Activated T-helper 1 cell treated with anti-CD3 and anti-CD28 coated beads, Interleukin-2, amount 50 U/mL, for 16 hours (primary cell): ENCODE measurements at places on chromosomes 1 and 21.

- DNase-seq = no peak
Observed at GRCh38 chr1:59596432-59596831, 218.3 kb upstream of the HOOK1 start.

DNA sequence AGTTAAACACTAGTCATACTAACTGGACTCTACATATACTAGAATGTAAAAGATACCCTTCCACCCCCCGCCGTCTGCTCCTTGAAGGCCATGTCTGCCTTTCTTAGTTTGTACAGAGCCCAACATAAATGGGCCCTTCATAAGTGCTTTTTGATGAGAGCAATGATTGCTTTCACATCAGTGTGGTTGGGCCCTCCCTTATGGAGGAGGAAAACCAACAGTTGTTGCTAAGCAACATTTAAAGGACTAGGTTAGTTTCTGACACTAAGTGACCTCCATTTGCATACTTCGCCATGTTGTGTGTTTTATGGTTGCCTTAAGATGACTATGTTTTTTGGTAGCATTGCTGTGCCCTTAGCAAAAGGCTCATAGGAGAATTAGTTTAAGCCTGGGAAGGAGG is 182.0 kb upstream of the SGIP1 start:
- DNase-seq = no peak

GRCh38 chr1:100459358-100460114 is 78.4 kb upstream of the GPR88 start:
- peak; percentile 45 for DNase-seq

DNA sequence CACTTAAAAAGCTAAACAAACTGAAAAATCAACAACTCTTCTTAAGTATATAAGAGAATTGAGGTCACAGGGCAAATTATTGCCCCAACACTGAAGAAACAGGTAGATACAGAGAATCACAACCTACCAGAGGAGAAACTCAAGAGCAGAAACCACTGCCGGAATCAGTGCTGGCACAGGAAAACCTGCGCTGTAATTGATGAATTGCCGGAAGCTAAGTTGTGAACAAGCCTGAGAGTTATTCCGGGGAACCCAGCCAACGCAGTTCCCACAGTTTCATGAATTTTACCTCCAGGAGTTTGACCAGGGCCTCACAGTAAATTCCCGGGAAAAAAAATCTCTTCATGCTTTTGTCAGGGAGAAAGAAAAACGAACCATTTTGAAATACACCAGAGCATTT is 657.1 kb upstream of the BRINP3 start:
- no peak for DNase-seq

DNA sequence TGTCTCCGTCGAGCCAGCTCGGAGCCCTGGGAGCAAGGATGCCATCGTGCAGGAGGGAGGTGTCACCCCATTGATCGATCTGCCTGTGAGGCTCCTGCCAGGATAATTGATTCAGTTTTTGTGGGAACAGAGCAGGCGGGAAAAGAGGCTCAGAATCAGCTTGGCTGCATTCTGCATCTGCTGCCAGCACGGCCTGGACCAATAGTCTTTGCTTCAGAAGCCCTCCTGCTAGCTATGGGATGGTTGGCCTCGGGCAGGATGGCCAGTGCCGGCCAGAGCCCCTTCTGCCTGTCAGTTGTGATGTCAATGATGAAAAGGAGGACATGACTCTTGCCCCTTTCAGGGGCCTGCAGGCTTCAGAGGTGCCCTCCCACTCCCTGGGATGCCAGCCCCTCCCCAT is 39.6 kb downstream of the PTPRF start:
- DNase-seq = no peak

GRCh38 chr1:43043695-43044094 is 85.0 kb upstream of the SLC2A1 start:
- DNase-seq = no peak

DNA sequence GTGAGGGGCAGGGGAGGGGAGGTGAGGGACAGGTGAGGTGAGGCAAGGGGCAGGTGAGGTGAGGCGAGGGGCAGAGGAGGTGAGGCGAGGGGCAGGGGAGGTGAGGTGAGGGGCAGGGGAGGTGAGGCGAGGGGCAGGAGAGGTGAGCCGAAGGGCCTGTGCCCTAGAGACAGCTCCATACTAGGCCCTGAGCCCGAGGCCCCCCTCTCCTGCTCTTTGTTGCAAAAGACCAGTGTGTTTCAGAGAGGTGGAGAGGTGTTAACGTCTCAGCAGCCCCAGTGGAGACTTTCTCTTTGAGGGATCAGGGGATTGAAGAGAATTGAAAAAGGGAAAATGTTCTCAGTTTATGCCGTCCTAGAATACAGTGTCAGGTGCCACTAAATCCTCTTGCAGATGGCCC is 44.2 kb downstream of the EPHB2 start:
- DNase-seq = no peak

GRCh38 chr1:44821240-44821715 is 13.0 kb downstream of the BTBD19 start:
- no peak for DNase-seq

- no peak for DNase-seq
Observed at GRCh38 chr1:93029317-93029716, 49.8 kb upstream of the MTF2 start.

DNA sequence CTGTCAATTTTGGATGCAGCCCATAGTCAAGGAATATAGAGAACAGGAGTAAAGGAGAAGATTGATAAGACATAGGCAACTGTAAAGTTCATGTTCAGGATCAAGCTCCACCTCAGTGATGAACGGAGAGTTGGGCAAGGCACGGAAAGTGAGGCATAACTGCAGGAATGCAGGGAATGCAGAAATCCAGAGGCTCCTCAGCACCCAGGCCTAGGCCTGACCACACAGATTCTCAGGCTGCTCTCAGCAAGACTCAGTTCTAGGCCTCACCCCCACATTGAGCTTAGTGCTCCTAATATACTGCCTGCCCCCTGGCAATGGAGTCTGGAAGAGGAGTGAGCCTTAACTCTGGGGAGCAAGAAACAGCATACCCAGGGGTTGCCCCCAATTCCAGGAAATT is 36.3 kb upstream of the S1PR1 start:
- DNase-seq = no peak

GRCh38 chr1:109365642-109366204 is 32.0 kb downstream of the SORT1 start:
- DNase-seq = no peak

DNA sequence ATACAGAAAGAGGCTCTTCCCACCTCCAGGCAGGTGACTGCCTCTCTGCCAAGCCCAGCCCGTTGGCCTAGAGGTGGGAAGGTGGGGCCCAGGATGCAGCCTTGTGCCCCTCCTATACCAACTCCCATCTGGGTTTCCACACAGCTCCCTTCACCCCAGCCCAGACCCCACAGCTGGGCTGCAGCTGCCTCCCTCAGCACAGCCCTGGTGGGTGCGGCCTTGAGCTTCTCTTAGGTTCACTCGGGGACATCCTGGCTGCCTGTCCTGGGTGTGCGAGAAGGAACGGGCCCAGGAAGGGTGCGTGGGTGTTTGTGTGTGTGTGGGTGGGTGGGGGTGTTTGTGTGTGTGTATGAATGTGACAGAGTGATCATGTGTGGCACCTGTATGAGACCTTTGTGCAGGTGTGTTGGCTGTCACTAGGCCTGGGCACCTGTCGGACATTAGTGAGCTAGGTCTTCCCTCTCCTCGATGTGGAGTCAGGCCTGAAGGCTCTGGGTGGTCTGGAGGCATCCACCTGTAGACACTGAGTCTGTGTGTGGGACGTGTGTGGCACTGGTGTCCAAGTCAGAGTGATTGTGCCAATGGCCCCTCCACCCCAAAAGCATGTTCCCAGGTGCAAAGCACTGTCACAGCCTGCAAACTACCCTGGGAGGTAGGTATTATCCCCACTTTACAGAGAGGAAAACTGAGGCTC is 30.7 kb downstream of the FOXO6 start:
- DNase-seq = no peak

GRCh38 chr1:246930830-246931548 is 759 bp downstream of the AHCTF1 start:
- peak; percentile 40 for DNase-seq

DNA sequence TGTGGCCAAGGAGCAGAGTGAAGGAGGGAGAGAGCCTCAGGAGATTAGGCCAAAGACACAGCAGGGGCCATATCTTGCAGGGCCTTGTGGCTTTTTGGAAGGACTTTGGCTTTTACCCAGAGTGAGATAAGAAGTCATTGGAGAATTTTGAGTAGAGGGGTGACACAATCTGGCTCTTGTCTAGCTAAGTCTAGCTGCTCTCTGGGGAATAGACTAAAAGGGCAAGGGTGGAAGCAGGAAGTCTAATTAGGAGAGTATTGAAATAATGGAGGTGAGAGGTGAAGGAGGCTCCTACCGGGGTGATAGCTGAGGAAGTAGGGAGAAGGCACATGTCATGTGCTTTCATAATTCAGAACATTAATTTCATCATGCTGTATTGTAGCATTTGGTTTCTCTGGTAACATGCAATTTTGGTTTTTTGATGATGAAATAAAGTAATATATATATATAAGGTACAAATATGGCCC is 34.3 kb upstream of the KCNA3 start:
- no peak for DNase-seq

DNA sequence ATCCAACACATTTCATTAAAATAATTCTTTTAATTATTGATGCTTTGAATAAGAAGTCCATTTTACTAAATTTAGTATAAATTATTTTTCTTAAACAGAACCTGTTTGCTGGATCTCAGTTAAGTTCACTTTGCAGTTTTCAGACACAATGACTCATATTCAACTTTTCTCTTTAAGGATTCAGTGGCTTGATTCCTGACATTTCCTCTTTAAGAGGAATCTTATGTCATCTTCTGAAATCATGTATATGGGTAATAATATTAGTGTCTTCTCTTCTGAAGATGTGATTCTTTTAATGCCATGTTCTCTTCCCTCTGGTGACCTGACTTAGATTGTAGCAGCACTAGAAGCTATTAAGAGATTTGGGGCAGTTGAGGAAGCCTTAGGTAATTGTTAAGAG is 12.6 kb downstream of the CREG1 start:
- no peak for DNase-seq

- DNase-seq = no peak
Observed at GRCh38 chr1:223765719-223766340, 53.5 kb downstream of the CAPN2 start.

DNA sequence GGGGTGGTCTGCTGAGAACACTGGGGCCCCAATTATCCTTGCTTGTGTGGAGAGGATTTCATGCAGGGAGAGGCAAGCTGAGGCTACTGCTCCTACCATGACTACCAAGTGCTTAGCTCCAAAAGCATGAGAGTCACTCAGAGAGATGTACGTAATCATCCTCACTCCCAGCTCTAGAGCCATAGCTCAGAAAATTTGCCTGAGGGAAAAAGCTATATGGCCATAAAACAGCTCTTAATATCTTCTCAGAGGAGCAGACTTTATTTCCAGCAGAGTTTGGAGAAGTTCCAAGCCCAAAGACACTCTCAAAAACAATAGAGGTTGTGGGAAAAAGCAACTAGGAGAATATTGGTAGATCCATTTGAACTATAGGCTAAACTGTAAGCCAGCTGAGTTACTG is 106.4 kb upstream of the PBX1 start:
- DNase-seq = no peak

DNA sequence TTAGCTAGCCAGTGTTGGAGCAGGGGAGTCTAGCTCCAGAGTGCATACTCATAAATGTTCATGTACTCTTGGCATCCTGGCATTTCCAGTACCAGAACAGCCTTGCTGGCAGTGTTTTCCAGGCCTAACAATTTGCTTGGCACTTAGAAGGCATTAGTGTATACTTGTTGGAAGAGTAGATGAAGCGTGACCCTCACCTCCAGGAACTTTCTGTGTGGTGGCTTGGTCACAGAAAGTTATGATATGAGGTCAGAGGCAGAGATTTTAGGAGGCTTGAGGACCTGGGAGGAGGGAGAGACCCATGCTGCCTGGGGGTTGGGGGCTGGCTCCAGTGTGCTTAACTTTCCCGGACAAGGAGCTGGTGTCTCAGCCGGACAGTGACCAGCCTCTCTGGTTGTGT is 52.7 kb upstream of the GCLM start:
- DNase-seq = no peak

GRCh38 chr1:66853379-66853778 is 52.3 kb upstream of the INSL5 start:
- DNase-seq = no peak

GRCh38 chr1:178774263-178774662 is 49.2 kb downstream of the RALGPS2 start:
- DNase-seq = no peak

GRCh38 chr1:201760516-201760915 is 68.4 kb upstream of the IPO9 start:
- no peak for DNase-seq

DNA sequence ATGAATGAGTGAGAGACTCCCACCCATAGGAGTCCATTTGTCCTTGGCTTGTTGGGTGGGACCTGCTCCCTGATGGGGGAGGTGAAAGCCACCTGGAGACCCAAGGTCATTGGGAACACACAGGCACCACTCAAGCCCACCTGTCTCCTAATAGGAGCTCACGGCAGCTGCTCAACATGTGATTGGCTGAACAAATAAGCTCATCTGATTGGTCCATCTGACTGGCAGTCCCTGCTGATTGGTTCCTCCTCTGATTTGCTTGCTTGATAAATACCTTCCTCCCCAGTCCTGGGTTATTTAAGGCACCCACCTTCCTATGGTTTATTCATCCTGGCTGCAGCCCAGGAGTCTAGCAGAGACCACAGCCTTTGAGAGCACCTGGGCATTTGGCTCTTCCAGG is 502.9 kb downstream of the PTPRU start:
- DNase-seq = no peak

DNA sequence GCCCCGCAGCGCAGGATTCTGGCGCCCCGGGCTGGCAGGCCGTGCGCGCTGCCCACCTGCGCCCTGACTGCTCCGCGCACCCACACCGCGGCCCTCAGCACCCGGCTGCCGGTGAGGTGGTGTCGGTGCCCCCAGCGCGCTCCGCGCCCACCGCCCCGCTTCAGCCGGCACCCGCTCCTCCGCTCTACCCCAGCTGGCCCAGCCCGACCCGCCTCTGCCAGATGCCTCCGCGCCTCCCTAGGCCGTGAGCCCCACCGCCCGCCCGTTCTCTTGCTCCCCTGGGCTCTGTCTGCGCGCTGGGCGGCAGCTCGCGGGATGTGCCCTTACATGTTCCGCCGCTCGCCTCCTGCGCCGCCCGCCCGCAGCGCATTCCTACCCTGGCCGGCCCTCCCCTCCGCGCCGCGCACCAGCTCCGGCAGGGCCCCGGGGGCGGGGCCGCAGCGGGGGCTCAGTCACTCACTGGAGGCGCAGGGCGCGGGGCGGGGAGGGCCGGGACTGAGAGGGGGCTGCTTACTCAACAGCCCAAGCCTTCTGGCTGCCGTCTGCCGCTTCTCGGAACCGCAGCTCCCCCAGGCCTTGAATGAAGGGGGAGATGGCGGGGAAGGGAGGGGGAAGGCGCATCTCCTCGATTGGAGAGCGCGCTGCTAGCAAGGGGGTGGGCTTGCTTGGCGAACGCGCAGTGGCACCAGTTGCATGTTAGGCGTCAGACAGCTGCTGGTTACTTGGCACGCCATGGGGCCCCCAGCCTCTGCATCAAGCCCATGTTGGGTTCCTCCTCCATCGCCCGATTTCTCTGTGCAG is at the start of gene PHLDA3:
Gene PHLDA3, minus strand, starts transcription at position 345 of the 801 bp plus-strand sequence. CDS start 402 bp downstream, outside the sequence.
- DNase-seq = peak; percentile 9
